ENCODE measurements at places on chromosomes 6 and 20.

- DNase-seq: no peak
Measured at GRCh38 chr6:95017922-95018321, 559.4 kb upstream of the MANEA start.

GRCh38 chr6:12408752-12409151, 118.6 kb downstream of the EDN1 start:
- no peak for DNase-seq

- no peak for DNase-seq
Measured at GRCh38 chr20:13813910-13814309, 29.1 kb downstream of the NDUFAF5 start.

GRCh38 chr6:56266011-56266410, 18.6 kb upstream of the COL21A1 start:
- no peak for DNase-seq

GRCh38 chr20:47432834-47433210, 68.9 kb upstream of the NCOA3 start:
- DNase-seq: no peak

DNA sequence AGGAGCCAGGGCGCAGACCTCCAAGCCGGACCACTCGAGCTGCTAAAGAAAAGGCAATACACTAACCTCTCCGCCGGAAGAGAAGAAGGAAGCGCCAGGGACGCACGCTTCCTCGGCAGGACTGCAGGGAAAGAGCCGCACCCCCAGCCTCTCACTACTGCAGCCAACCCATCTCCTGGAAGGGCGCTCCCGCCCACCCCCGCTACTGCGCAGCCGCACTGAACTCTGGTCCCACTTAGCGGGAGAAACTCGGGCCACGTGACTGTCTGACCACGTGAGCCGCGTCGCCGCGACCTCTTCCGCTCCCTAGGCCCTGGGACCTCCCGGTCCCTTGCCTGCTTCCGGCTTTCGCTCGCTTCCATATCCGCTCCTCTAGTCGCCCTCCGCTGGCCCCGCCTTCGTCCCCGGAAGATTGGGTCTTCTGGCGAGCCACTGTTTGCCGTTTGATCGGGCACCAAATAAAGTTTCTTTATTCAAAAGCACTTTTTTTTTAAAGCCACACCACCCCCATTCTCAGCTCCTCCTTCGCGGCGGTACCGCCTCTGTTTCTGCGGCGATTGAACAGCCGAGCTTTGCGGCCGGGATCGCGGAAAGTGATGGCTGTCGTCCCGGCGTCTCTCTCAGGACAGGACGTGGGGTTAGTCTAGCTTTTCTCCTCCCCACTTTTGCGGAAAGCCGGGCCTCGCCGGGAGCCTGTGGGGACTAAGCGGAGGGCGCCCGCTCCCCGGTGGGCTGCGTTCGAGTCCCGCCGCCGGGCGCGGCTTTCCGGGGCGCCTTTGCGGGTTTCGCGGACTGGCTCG, at the start of gene RMND1:
Gene RMND1, minus strand, starts transcription at position 177 of the 800 bp plus-strand sequence. CDS start 6,315 bp downstream, outside the sequence.
- DNase-seq: peak; percentile 100

- DNase-seq: no peak
Measured at GRCh38 chr6:40671694-40672050, 84.5 kb upstream of the LRFN2 start.

DNA sequence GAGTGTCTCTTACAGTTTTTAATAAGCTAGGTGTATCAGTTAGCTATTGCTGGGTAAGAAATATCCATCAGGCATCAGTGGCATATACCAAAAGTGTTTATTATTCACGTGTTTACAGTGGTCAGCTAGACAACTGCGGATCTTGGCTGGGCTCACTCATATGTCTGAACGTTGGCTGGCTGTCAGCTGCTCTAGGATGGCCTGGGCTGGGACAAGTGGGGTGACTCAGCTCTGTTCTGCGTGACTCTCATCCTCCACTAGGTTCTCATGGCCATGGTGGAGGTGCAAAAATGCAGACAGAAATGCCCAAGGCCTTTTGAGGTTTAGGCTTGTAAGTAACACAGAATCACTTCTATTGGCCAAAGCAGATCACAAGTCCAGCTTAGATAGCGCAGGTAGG, 22.0 kb downstream of the ZNF341 start:
- DNase-seq: no peak

DNA sequence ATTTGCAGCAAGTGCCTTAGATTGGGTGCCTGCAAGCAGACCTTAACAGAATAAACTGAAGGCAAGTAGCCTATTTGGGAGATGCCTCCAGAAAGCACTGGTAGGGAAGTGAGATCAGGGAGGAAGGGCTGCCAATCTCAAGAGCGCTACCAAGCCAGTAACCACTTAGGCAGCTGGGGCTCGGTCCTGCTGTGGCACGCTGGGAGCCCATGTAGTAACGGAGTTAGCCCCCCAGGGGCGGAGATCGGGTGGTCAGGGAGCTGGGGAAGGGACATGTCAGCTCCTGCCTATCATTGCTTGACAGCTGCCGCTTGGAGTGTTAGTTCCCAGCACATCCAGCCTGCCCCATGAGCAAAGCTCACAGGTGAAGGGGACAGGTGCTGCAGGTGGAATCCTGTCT, 127.0 kb downstream of the CEBPB start:
- DNase-seq: no peak

DNA sequence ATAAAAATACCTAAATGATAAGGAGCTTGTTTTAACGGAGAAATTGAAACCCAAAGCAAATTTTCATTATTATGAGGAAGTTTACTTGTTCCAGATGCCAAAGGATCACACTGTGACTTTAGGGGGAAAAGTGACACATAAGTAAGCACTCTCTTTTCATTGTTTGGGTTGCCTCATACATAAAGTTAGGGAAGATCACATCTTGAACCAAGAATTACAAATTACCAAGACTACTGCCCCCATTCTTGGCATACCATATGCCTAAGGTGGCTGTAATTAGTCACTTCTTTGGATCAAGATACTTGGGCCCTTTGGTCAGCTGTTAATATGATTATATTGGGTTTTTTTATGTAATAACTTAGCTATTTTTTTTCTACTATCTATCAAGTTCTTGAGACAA, 269.0 kb downstream of the COL12A1 start:
- DNase-seq: no peak

DNA sequence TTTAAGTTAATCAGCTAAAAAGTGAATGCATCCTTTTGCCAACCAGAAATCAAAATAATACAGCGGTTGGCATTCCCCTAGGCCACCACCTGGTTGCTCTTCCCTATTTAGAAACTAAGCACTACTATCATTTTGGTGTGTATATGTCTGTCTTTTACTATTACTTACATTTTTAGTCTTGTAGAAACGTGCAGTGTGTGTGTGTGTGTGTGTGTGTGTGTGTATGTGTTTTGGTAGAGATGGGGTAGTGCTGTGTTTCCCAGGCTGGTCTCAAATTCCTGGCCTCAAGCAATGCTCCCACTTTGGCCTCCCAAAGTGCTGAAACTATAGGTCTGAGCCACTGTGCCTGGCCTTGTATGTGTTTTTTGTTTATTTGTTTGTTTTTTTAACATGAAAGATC, 27.4 kb downstream of the MYO6 start:
- DNase-seq: no peak

DNA sequence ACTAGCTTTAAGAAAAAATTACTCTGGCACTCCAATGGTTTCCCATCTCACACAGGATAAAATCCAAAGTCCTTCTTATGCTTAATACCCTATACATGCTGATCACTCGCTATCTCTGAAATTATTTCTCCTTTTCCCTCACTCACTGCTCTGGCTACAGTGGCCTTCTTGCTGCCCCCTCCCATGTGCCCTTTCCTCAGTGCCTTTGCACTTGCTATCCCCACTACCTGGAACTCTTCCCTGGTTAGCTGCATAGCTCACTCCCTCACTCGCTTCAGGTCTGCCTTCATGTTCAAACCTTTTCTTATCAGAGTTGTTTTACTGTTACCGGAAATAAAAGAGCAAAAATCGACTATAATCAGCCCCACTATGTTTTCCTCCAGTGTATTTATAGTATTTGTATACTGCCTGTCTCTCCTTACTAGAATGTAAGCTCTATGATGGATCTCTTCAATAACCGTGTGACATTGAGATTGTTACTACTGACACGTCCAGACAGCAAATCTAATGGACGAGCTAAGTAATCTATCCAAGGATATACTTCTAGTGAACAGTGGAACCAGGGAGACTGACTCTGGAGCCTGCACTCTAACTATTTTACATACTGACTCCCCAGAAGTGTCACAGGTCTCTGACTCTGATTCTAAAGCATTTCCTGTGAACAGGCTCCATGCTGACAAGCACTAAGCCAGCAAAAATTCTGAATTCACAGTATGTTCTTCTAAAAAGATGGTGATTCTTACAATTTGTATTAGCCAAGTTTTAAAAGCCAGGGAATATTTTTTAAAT, 25.1 kb downstream of the FKBP5 start:
- no peak for DNase-seq

DNA sequence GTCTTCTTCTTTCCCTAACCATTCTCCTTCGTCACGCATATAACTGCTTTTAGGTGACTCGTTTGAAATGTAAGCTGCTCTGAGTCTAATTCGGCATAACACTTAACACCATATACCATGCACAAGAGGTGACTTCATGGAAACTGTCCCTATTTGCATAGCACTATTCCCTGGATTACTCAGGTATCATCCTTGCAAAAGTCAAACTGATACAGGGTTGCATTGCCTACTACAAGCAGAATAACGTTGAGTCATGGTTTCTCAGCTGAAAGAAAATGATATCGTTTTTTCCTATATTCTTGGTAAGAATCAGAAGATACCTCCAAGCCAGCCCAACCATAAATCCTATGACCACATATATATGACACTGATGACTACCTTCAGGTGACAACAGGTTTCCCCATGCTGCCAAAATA, 227.5 kb downstream of the ATXN1 start:
- DNase-seq: no peak

- no peak for DNase-seq
Measured at GRCh38 chr6:99195986-99196655, 153.4 kb downstream of the FAXC start.

DNA sequence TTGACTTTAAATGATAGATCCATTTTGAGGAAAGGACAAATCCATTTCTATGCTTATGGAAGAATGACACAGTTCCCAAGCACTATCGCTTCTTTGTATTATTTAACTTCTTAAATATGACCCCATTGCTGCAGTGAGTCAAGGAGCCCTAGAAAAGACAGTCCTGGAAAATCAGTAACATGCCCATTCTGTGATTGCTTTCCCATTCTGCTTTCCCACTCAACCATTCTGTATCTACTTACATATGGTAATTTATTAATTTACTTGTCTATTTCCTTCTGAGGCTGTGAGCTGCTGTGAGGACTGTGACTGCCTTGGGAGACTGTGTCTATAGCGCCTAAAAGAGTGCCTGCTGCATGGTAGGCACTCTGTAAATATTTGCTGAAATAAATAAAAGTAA, 85.4 kb upstream of the TMEM30A start:
- DNase-seq: no peak

- DNase-seq: no peak
Measured at GRCh38 chr20:50470264-50470858, 39.8 kb upstream of the PTPN1 start.

DNA sequence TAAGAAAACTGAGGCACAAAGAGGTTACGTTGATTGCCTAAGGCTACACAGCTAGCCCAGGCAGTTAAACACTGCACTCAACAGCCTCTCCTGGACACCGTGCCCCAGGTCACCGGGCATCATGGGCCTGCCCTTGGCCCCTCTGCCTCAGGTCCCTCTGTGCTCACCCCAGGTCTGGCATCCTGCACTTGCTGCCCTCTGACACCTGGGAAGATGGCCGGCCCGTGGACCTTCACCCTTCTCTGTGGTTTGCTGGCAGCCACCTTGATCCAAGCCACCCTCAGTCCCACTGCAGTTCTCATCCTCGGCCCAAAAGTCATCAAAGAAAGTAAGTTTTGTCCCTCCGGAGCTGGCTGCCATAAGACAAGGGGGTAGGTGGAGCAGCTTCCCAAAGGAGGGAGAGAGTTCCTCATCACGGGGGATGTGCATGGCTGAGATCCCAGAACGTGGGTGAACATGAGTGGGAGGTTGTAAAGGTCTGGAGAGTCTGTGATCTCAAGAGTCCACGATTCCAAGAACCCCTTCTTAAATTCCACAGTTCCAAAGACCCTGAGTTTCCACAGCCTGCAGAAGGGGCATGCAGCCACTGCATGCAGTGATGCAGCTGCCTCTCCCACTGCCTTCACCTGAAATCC, 3.0 kb downstream of the BPIFB1 start:
- no peak for DNase-seq

DNA sequence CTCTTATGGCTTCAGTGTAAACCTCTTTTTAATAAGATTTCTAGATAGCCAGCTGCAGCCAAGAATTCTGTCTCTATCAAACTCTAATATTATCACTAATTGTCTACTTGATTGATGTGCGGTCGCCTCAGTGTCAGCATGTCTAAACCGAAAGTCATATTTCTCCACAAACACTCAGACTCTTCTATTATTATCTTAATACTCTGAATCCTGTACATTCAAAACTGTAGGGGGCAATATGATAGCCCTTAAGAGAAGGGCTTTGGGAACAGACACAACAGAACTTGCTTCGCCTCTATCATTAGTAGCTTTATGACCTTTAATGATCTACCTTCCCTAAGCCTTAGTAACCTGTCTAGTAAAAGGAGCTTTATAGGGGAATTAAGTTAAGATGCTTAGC, 379.7 kb upstream of the PTCHD4 start:
- no peak for DNase-seq

DNA sequence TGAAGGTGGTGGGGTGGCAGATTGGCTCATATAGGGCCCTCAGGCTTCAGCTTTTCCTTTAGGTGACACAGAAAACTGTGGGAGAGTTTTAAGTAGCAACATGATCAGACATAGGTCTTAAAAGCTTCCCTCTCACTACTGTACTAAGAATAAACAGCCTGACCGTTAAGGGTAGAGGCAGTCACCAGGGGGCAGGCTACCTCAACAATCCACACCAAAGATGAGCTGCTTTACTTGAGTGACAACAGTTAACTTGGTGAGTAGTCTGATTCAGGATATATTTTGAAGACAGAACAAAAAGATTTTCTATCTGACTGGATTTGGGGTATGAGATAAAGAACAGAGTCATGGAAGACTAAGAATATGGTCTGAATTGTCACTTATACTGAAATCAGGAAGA, 193.1 kb upstream of the SHLD1 start:
- DNase-seq: no peak

GRCh38 chr20:1418350-1418749, 25.5 kb upstream of the FKBP1A start:
- DNase-seq: no peak

- DNase-seq: no peak
Measured at GRCh38 chr20:57869291-57869950, 159.6 kb upstream of the PMEPA1 start.

- no peak for DNase-seq
Measured at GRCh38 chr6:77502981-77503380, 39.7 kb upstream of the HTR1B start.

GRCh38 chr6:154733183-154733625, at the start of gene SCAF8:
TSS of gene SCAF8 (plus strand) at chr6:154733416. CDS start at chr6:154733901, 485 bp downstream.
- DNase-seq: peak; percentile 88

GRCh38 chr20:38406476-38406875, 28.7 kb downstream of the SNHG17 start:
- no peak for DNase-seq

DNA sequence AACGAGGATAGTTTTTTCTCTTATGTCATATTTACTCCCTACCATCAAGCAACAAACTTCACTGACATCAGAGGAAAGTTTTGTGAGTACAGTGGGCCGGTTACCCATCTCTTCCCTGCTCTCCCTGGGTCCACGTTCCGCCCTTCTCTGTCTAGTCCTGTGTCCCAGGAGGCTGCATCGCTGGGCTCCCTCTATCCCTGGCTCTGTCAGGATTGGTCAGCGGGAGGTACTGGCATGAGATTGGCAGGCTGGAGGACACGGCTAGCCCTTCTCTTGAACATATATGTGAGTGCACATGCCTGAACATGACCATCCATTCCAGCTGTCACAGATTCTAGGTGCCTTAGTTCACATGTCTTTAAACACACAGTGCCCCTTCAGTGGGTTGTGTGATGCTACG, 30.3 kb upstream of the TMEM181 start:
- no peak for DNase-seq

Data from thymus (tissue), 14 donors.